ENCODE measurements at places on chromosomes 4 and X.

GRCh38 chrX:19017271-19017670 is 33.4 kb upstream of the PHKA2 start:
- no peak for DNase-seq

DNA sequence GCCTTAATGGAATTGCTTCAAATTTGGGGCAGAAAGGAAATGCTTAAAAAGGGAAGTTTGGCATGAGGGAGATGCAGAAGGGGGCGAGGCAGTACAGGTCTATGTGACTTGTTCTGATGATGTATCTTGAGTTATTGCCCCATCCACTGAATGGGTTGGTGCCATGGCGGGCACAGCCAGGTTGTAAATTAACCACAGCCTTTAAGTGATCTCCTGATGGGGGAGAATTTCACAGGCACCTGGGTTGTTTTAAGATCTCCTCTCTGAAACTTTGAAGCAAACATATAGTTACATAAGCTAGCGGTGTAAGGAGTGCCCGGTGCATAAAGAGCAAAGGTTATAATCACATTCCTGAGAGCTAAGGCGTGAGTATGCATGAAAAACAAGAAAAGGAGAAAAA is 37.0 kb downstream of the NPY5R start:
- no peak for DNase-seq

GRCh38 chr4:41006141-41006540 is 208.2 kb downstream of the APBB2 start:
- DNase-seq, result no peak

GRCh38 chrX:19514791-19515614 is at the start of gene MAP3K15:
TSS of gene MAP3K15 (minus strand) at chrX:19515508. CDS start at chrX:19515261, 247 bp downstream.
- DNase-seq, result no peak

- no peak for DNase-seq
Observed at GRCh38 chr4:22504447-22504846, 11.4 kb downstream of the ADGRA3 start.

DNA sequence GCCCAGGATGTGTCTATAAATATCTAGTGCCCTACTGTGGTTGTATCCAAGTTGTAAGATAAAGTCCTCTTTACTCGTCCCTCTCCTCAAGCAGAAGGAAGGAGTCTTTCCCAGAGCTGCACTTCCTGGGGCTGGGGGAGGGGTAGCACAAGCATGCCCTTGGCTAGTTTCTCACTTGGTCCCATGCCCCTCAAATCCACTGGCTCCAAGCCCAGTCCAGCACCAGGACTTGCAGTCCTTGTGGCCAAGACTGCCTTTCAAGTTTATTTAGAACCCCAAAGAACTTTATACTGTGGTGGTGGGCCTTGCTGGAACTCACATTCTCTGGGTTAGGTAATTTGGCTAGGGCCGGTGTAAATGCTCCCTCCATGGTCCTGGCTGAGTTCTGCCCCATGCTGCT is 43.2 kb upstream of the SLC10A4 start:
- DNase-seq, result no peak

DNA sequence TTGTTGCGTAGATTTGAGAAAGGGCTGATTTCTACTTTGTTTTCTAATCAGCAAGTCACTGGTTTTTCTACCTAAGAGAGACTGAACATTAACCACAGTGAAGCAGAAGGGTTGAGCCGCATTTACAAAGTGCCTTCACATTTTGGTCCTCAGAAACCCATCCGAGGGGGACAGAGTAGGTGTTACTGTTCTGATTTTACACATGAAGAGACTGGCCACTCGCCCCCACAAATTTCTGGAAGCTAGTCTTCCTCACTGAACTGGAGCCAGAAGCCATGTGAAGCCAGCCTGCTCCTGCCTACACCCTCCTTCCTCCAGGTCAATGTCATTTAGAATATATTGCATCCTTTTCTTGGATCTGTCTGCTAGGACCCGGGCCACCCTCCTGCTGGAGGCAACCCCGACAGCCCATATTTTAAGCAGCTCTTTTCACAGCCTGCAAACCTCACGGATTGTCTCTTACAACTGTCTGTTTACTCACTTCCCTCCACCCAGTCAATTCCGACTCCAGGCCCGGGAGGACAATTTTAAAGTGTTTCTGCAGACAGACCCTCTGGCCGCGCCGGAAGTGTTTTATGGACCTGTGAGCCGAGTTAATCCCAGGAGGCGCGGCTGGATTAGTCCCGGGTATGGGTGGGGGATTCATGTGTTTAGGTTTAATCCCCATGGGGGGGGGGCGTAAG is 73.2 kb upstream of the BCOR start:
- DNase-seq, result no peak

GRCh38 chr4:184275766-184276165 is 58.1 kb upstream of the ENPP6 start:
- no peak for DNase-seq

GRCh38 chr4:155675709-155676429 is 9.2 kb downstream of the GUCY1A1 start:
- DNase-seq, result no peak

- no peak for DNase-seq
Observed at GRCh38 chr4:139509727-139510410, 46.1 kb downstream of the SETD7 start.

- no peak for DNase-seq
Observed at GRCh38 chr4:135770505-135770904, 1568.9 kb upstream of the PABPC4L start.

GRCh38 chrX:7100022-7100421 is 47.5 kb upstream of the STS start:
- DNase-seq, result no peak

GRCh38 chr4:69910016-69910782 is 20.7 kb upstream of the CSN1S1 start:
- DNase-seq, result no peak

DNA sequence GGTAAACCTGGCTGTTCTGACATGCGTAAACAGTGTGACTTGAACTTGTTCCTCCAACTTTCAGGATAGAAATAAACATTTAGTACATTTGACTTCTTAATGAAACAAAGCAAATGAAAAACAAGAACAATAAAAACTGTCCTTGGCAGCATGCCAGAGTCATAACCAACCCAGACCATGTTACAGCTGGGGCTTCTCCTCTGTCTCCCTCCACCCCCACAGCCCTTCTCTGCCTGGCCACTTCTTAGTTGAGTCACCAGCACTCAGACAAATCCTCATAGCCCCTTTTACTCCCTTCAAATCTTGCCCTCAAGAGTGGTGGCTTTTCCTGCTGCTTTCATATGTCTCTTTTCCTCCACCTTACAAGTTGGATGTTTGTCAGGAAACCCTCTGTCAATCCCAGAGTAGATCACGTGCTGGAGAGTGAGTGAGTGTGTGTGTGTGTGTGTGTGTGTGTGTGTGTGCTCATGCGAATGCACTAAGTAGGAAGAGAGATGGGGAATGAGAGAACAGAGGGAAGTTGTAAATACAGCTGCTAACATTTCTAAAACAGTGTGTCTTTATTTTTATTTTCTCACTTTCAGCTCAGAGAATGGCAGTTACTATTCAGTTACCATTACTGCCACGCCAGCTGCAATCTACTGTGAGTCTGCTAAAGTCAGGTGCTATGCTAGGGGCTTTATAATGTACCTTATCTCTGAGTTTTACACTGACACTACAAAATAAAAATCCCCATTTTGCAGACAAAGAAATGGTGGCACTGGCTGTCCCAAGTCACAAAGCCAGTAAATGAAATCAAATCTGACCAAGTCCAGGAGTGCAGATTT is 15.0 kb downstream of the SCARB2 start:
- DNase-seq, result no peak

- DNase-seq, result no peak
Observed at GRCh38 chr4:16597845-16598596, 300.4 kb downstream of the LDB2 start.

DNA sequence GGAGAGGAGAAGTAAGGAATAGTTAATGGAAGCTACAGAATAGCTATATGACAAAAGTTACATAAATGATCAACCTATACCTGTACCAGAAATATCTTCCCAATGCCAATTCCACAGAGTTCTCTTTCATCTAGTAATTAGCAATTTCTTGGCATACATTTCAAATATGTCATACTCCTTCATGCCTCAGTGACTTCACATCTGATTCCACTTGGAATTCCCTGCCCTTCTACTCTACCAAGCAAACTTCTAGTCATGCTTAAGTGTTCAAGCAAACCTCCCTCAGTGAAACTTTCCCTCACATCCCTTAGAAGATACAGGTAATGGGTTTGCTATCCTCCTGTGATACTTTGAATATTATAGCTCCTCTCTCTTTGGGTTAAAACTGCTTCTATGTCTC is 127.1 kb downstream of the KLHL13 start:
- DNase-seq, result no peak

GRCh38 chr4:139886798-139887197 is 221.2 kb downstream of the MGST2 start:
- DNase-seq, result no peak

- no peak for DNase-seq
Observed at GRCh38 chr4:155811083-155811482, 52.3 kb downstream of the GUCY1B1 start.

Measured in activated T-cell treated with anti-CD3 and anti-CD28 coated beads for 24 hours (primary cell).